NCI-H2081 (cell line): ENCODE measurements at places on chromosomes 2 and 18.
A peak's percentile ranks its signal among the peaks of the same experiment; 100 is the strongest.

DNA sequence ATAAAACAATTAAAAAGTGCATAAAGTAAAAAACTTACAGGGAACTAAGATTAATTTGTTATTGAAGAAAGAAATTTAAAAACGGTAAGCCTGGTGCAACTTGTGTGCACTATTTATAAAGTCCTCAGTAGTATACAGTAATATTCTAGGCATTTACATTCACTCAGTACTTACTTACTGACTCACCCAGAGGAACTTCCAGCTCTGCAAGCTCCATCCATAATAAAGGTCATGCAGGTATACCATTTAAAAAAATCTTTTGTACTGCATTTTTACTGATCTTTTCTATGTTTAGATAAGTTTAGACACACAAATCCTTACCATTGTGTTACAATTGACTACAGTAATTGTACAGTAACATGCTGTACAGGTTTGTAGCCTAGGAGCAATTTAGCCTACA is 51.5 kb upstream of the NXPH2 start:
- DNase-seq, result no peak

- DNase-seq, result no peak
These were observed 180.2 kb upstream of the ALKAL2 start for GRCh38 chr2:467892-468647.

DNA sequence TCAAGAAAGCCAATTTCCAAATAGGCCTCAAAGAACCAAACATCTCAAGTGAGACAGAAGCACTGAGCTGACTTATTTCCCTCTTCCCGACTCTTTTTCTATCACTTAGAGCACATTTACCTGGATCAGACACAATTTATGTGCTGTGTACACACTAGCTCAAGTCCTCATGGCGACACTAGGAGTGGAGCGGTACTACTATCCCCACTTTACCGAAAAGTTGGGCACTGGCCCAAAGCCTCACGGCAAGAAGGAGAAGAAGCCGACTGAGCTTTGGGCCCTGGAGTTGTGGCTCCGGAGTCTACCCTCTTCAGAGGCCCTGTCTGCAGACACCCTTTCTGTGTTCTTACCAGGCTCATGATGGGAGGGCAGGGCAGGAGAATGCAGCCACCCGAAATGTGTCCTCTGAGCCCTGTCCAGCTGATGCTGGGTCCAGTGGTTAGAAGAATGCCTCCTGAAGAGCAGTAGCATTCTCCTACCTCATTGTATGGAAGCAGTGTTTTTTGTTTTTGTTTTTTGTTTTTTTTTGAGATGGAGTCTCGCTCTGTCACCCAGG is 91.7 kb upstream of the CNGA3 start:
- no peak for DNase-seq

- DNase-seq, result no peak
These were observed 23.8 kb upstream of the ODC1 start for GRCh38 chr2:10471955-10472354.

- no peak for DNase-seq
These were observed 62.0 kb downstream of the MBD2 start for GRCh38 chr18:54162431-54162830.

GRCh38 chr2:129806317-129806716 is 173.1 kb upstream of the RAB6C start:
- DNase-seq, result no peak

- DNase-seq, result peak; percentile 43
These were observed at the start of gene ITPRIPL1 for GRCh38 chr2:96325041-96325883. Gene ITPRIPL1, plus strand, starts transcription at chr2:96325317. Its CDS starts 523 bp downstream, at chr2:96325840.

DNA sequence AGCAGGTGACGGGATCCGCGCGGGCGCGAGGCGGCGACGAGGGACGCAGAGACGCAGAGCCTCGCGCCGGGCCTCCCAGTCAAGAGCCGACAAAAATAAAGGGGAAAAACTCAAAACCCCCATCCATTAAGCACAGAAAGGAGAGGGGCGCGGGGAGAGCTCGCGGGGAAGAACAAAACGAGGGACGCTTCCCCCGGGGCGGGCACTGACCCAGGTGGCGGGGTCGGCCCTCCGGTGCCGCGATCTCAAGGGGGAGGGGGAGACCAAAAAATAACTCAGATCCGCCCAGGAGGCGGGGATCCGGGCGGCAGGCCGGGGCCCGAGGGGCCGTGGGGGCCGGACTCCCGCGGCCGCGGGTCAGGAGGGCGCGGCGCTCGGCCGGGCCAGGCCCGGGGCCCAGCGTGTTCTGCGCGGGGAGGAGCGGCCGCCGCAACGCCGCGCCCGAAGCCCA is 597 bp downstream of the RNF103 start:
- peak; percentile 36 for DNase-seq

DNA sequence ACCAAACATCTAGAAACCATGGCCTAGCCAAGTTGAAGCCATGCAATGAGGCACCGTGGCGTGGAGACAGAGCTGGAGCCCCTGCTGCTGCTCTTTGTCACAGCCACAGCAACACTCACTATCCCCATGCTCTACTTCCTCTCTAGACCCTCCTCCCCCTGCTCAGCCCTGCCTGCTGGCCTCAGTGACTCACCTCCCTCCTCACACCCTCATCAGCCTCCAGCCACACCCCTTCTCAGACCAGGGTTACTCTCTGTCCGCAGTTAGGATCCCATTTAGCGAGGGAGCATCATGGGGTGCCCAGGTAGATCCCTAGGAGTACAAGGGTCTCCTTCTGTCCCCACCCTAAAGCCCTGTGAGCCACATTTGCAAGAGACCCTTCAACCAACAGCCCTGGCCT is 25.4 kb upstream of the SOX11 start:
- DNase-seq, result no peak

GRCh38 chr2:53941749-53942148 is 29.0 kb downstream of the PSME4 start:
- no peak for DNase-seq

GRCh38 chr2:33451214-33451613 is 25.2 kb upstream of the RASGRP3 start:
- DNase-seq, result no peak

- DNase-seq, result no peak
These were observed 18.7 kb downstream of the MAPRE3 start for GRCh38 chr2:26989156-26989555.

DNA sequence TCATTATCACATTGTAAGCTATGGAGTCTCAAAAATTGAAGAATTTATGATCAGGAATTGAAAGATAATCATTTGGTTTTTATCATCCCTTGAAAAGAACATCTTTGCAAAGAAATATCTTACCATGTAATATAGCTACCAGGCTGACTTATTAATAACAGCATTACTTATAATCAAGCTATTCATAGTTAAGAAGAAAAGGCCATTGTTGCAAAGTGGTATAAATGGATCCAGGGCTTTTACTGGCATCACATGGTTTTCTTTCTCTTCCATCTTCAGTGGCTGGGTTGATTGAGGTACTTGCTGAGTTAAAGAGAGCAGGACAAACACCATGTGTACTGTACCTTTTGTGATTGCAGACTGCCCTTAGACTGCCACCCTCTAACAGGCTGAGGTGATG is 39.6 kb downstream of the MFSD6 start:
- DNase-seq, result no peak

- no peak for DNase-seq
These were observed 203.3 kb downstream of the PIEZO2 start for GRCh38 chr18:10946058-10946457.

- no peak for DNase-seq
These were observed 230.0 kb upstream of the TPO start for GRCh38 chr2:1183300-1183699.

- DNase-seq, result no peak
These were observed 43.2 kb upstream of the LOXHD1 start for GRCh38 chr18:46700066-46700824.

DNA sequence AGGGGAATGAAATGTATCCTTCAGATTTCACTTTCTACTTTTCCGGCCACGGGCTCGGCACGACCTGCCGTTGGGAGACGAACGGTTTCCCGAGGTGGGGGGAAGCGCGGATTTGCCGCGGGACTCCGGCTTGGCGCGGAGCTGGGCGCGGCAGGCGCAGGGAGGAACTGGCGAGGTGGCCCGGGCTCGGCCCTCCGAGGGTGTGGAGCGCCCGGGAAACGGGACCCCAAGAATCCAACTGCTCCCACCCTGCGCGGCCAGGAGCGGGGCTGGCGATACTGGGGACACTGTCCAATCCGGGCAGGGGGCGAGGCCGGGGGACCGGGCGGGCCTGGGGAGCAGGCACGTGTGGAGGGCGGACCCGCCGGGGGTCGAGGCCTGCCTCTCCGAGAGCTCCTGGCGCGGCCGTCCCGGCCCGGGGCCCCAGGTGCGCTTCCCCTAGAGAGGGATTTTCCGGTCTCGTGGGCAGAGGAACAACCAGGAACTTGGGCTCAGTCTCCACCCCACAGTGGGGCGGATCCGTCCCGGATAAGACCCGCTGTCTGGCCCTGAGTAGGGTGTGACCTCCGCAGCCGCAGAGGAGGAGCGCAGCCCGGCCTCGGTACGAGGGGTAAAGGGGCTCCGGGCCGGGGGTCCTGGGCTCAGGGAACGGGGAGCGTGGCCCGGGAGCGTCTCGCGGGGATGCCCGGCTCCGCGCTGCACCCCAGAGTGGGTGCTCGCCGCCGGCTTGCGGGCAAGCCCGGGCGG is at the start of gene ANXA4:
TSS of gene ANXA4 (plus strand) at position 560 of the 747 bp plus-strand sequence. CDS start 39,432 bp downstream, outside the sequence.
- no peak for DNase-seq

DNA sequence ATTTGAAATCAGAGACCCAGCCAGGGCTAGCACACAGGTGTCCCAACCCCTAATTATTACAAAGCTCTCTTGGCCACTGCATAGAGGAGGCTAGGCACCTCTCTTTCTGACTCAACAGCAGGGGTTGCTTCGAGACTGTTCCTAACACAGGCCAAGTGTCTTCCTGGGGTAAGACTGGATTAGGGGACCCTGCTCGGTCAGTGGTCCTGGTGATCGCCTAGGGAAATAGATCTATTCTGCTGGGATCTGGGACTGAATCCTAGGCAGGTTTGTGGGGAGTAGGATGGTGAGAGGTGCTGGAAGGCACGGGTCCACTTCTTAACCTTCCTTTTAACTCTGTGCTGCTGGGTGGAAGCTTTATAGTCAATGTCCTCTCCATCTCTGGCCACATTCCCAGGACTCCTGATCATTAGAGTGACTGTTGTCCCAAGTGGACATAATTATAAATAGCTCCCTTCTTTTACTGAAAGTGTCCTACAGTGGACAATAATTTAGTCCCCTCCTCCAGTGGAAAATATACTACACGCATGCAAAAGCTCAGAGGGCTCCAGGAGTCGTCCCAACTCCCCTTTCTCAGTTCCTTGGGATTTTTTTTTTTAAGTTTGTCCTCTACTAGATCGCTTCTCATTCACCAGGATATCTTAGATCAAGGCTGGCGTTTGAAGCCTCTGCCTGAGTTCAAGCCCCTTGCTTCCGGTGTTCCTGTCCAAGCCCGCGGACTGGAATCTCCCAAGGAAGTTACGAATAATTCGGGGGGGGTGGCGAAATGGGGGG is 1.3 kb upstream of the TRIB2 start:
- DNase-seq, result no peak

DNA sequence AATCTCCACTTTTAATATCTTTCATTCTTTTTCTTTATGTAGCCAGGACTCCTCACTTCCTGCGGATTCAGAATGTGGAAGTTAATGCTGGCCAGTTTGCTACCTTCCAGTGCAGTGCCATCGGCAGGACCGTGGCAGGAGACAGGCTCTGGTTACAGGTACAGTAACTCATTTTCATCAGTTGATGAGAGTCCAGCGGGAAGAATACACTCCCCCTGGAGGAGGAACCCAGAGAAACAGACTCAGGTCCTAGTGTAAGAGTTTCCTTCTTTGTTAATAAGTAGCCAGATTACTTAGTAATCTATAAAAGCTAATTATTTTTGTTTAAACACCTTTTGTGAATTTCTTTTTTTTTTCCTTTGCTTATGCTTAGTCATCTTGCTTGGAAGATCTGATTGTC is 359.4 kb downstream of the PTPRM start:
- peak; percentile 77 for DNase-seq

GRCh38 chr18:25827961-25828561 is 262.4 kb downstream of the SS18 start:
- DNase-seq, result no peak

GRCh38 chr2:205808486-205809121 is 126.3 kb downstream of the NRP2 start:
- DNase-seq, result no peak

DNA sequence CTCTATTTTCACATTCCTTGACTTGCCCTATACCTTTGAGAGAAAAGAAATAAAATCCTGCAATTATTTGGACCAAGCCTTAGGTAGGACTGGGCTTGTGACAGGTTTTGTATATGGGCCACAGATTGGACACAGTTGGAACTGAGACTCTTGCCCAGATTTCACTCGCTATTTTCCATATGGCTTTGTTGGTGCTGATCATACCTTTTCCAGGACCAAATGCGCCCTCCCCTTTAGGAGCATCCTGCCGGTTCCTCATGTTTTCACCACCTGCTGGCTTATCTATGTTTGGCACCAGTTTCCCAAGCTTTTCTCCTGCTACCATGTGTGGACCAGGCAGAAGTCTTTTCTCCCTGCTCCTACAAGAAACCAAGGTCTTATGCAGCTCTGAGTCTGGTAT is 494.9 kb downstream of the EPHA4 start:
- DNase-seq, result no peak

DNA sequence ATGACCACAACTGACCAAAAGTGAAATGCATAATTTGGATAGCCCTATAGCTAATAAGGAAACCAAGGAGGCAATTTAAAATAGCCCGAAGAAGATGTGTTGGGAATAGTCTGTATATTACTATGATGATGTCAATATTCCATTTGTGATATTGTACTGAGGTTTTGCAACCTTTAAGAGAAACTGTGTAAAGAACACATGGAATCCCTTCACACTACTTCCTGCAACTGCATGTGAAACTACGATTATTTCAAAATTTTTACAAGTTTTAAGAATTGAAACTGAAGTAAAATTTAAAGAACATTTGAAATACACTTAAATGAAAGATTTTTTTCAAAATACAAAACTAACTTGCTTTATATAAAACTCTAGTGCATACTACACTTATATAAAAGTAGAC is 504.3 kb upstream of the ID2 start:
- DNase-seq, result no peak

GRCh38 chr18:79123948-79124347 is 54.8 kb downstream of the ATP9B start:
- no peak for DNase-seq

- no peak for DNase-seq
These were observed 3.2 kb downstream of the GALNT5 start for GRCh38 chr2:157260533-157261198.
